ENCODE measurements at places on chromosomes 1 and 21. TPM values are rescaled to one million over a fixed set of nuclear protein-coding genes. Genes with fewer than 3 reads are reported as not detected.

CLCA2 gene
- 0.19 TPM for total RNA-seq

SAMD11 gene
- not detected for total RNA-seq

DDR2 gene
- 12.3 TPM for total RNA-seq

KRTAP10-11 gene
- total RNA-seq = not detected

CATSPERE gene
- 0.28 TPM for total RNA-seq

NBPF4 gene
- total RNA-seq = not detected

TBCE gene
- total RNA-seq = 17.7 TPM

C1orf167 gene
- total RNA-seq = not detected

MANEAL gene
- total RNA-seq = 0.75 TPM

C8A gene
- not detected for total RNA-seq

PAPPA2 gene
- total RNA-seq = 3.4 TPM

TPTE gene
- not detected for total RNA-seq

PGLYRP4 gene
- total RNA-seq = not detected

LCE6A gene
- not detected for total RNA-seq

AQP10 gene
- total RNA-seq = not detected

TSPAN1 gene
- total RNA-seq = 0.45 TPM

EFNA1 gene
- total RNA-seq = 82.9 TPM

P3R3URF gene
- total RNA-seq = not detected

ZBTB8B gene
- under 0.01 TPM for total RNA-seq

CLDN8 gene
- total RNA-seq = not detected

EMC1 gene
- 59.0 TPM for total RNA-seq

EBNA1BP2 gene
- 103 TPM for total RNA-seq

FAM151A gene
- total RNA-seq = not detected

OR2AK2 gene
- not detected for total RNA-seq

TBX19 gene
- 0.18 TPM for total RNA-seq

MYBPH gene
- not detected for total RNA-seq

CD247 gene
- total RNA-seq = 0.09 TPM

SLC30A1 gene
- total RNA-seq = 25.1 TPM

COL24A1 gene
- 0.09 TPM for total RNA-seq

ARTN gene
- 0.09 TPM for total RNA-seq

BGLAP gene
- 0.27 TPM for total RNA-seq

PRR9 gene
- total RNA-seq = not detected

SRSF10 gene
- 92.8 TPM for total RNA-seq

MASP2 gene
- 0.09 TPM for total RNA-seq

Data from endothelial cell of coronary artery (primary cell).